NCI-H2107 (cell line): ENCODE measurements at places on chromosomes 13 and 19.

GRCh38 chr19:52221031-52221430 lies 31.2 kb downstream of the PPP2R1A start:
- no peak for DNase-seq

DNA sequence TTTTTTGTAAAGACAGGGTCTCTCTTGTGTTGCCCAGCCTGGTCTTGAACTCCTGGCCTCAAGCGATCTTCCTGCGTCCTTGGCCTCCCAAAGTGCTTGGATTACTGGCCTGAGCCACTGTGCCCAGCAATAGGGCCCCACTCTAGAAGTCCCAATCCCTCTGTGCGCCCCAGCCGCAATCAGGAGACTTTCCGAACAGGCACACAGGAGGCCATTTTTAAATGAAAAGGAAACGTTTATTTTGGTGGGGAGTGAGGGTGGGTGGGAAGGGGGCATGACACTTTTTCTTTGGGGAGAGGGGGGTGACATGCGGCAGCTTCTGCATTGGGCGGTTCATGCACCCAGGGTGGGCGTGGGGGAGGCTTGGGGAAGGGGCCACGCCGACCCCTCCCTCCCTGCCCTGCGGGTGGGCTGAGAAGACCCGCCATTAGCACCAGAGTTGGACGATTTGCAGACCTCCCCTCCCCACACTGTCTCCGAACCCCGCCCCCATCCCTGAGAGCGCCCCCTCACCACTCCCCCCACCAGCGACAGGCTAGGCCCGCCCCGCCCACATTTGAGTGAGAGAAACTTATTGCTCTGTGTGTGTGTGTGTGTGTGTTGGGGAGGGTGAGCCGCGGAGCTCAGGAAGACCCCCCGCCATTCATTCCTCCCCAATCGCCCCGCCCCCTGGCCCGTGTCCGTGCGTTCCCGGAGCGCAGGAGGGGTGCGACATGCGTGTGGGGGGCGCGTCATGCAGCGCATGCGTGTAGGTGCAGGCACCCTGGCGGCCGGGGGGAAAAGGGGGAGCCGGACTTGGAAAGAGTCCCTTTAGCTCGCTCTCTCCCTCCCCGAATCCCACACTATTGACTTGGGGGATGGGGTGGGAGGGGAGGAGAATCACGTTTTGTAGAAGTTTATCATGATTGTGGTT lies 17.2 kb downstream of the KCNC3 start:
- no peak for DNase-seq

GRCh38 chr13:40082639-40083038 lies 427.2 kb downstream of the COG6 start:
- no peak for DNase-seq

- no peak for DNase-seq
These were observed 39.1 kb downstream of the EFNB2 start for GRCh38 chr13:106496072-106496997.

DNA sequence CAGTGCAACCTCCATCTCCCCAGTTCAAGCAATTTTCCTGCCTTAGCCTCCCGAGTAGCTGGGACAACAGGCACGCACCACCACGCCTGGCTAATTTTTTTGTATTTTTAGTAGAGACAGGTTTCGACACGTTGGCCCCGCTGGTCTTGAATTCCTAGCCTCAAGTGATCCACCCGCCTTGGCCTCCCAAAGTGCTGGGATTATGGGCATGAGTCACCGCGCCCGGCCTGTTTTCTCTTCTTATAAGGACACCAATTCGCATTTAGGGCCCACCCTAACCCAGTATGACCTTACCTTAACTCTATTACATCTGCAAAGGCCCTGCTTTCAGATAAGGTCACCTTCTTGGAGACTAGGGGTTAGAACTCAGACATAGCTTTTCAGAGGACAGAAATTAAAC lies 35.1 kb downstream of the TMEM161A start:
- DNase-seq = no peak

DNA sequence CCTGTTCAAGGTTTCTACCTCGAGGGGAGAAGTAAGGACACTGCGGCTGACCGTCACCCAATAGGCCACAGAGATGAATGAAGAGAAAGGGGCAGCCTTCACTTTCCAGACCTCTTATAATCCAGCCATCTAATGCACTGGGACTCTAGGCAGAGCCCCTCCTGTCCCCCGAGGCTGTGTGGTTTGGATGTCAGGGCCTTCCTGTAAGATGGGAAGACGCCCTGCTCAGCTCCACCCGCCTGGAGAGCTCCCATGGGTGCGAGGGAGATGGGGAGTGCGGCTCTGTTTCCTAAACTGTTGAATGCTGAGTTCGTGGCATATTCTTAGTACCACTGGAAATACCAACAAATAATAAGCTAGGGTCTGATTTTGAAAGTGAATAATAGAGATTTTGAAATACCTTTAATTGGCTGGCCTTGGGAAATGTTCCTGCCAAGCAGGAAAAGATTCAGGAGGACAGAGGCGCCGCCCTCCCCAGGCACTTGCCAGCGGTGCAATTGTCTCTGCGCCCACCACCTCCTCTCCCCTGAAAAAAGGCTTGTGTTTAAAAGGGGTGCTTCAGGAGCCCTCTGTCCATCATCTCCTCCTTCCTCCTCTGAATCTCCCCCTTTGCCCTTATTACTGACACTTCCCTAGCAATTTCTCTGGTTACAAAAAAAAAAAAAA lies 85.4 kb upstream of the GPR183 start:
- DNase-seq = no peak

- no peak for DNase-seq
These were observed 1.8 kb downstream of the LILRB5 start for GRCh38 chr19:54255105-54255775.

- no peak for DNase-seq
These were observed 23.2 kb upstream of the CPAMD8 start for GRCh38 chr19:17049711-17050280.

GRCh38 chr13:108786456-108787200 lies 157.2 kb downstream of the MYO16 start:
- DNase-seq = no peak

DNA sequence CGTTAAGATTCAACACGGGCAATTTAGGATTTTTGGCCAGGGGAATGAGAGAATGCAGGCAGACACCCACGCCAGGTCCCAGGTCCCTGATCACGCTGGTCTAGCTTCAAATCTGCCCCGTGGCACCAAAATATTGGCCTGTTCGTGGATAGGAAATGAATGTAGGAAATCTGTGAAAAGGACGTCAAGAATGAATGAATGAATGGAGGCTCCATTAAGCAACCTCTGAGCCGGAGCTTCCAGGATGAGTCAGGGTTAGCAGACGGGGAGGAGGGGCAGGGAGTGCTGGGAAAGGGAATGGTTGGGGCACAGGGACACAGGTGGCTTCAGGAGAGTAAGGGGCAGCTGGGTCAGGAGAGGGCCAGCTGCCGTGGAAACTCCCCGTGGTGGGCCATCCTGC lies 4.2 kb downstream of the SULT2B1 start:
- DNase-seq = no peak

- no peak for DNase-seq
These were observed 442 bp upstream of the RFC3 start for GRCh38 chr13:33817513-33817900.

DNA sequence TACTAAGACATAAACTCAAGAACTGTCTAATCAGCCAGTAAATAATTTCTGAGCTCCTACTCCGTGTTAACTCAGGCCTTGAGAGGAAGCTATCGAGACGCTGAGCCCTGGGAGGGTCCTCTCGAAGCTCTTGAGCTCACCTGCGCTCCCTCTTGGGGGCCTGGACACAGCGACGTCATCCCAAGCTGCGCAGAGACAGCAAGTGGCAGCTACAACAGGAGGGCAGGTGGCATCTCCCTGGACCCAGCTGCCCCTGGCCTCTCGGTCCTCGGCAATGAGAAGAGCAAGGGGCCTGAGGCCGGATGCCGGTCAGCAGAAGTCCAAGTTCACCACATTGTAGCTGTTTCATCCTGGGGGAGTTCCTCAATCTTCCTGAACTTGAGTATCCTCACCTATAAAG lies 30.5 kb upstream of the TUBGCP3 start:
- no peak for DNase-seq

DNA sequence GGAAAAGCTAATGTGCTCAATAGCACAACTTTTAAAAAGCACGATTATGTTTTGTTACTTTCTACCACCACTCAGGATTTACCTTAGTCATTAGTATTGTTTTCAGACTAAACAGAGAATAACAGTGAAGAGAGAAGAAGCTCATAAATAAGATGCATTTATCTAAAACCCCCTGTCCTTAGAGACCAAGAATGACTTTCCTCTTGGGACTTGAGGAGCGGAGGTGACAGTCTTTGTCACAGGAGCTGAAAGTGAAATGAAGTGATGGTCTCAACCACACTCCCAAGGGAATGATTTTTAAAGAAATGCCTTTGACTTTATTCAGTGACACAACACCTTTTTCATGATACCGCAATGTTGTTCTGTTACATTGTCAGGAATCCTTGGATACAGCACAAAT lies 190.6 kb upstream of the NBEA start:
- no peak for DNase-seq

GRCh38 chr13:74027161-74027779 lies 106.9 kb downstream of the KLF12 start:
- no peak for DNase-seq

GRCh38 chr13:25375727-25376358 lies 4.1 kb downstream of the ATP8A2 start:
- no peak for DNase-seq

GRCh38 chr19:31349160-31349881 lies at the start of gene TSHZ3:
Gene TSHZ3 (minus strand): TSS chr19:31349436. CDS start chr19:31349219, 217 bp downstream.
- no peak for DNase-seq

- DNase-seq = no peak
These were observed 601 bp upstream of the ZNF749 start for GRCh38 chr19:57434386-57435061.

DNA sequence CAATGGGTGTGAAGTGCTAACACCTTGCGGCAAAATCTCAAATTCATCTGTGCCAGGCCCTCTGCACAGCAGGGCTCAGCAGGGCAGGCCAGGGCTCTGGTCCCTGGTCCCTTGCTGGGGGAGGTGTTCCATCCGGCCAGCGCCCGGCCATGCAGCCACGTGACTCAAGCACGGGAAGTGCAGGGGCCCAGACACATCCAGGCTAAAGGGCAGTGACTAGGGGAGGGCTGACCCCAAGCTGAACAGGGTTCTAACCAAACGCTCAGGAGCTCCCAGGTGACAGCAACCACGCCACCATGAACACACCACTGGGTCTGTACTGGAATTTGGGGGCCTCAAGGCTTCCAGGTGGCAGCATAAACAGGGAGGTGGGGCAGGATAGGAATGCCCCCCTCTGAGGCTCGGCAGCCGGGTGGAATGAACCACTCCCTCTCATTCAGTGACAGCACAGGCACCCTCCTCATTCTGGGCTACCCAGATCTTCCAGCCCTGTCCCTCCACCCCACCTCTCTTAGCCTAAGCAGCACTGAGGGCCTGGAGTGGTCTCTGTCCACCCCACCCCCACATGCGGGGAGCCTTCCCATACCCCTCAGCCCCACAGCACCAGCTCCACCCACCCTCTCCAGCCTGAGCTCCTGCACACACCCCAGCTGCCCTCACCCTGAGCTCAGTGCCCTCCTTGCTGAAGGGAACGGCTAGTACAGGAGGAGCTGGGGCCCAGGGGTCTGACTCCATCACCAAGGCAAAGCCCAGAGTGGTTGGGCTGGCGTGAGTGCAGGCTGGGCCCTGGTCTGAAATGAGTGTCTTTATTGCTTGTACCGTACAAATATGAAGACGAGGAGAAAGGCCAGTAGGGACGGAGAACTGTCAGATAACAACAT lies 5.3 kb upstream of the CCNP start:
- DNase-seq = no peak

GRCh38 chr13:95317039-95317989 lies 16.1 kb upstream of the ABCC4 start:
- no peak for DNase-seq
